Spleen (tissue), 13 donors: ENCODE measurements at places on chromosomes 11 and 22. TPM values are rescaled to one million over a fixed set of nuclear protein-coding genes. Genes with fewer than 3 reads are reported as not detected.

CASP5 gene
- 3.8 TPM for total RNA-seq

KRTAP5-10 gene
- total RNA-seq = 0.32 TPM

ENTHD1 gene
- not detected for total RNA-seq

LPXN gene
- total RNA-seq = 65.9 TPM

OR5M3 gene
- not detected for total RNA-seq

LMO1 gene
- total RNA-seq = not detected

MGAT3 gene
- 10.6 TPM for total RNA-seq

RIMBP3C gene
- total RNA-seq = 1.5 TPM

PLAAT5 gene
- total RNA-seq = 0.54 TPM

KIRREL3 gene
- 1.4 TPM for total RNA-seq

- DNase-seq = no peak
Measured at GRCh38 chr11:85939099-85940015, 84.2 kb downstream of the CCDC83 start.

DNA sequence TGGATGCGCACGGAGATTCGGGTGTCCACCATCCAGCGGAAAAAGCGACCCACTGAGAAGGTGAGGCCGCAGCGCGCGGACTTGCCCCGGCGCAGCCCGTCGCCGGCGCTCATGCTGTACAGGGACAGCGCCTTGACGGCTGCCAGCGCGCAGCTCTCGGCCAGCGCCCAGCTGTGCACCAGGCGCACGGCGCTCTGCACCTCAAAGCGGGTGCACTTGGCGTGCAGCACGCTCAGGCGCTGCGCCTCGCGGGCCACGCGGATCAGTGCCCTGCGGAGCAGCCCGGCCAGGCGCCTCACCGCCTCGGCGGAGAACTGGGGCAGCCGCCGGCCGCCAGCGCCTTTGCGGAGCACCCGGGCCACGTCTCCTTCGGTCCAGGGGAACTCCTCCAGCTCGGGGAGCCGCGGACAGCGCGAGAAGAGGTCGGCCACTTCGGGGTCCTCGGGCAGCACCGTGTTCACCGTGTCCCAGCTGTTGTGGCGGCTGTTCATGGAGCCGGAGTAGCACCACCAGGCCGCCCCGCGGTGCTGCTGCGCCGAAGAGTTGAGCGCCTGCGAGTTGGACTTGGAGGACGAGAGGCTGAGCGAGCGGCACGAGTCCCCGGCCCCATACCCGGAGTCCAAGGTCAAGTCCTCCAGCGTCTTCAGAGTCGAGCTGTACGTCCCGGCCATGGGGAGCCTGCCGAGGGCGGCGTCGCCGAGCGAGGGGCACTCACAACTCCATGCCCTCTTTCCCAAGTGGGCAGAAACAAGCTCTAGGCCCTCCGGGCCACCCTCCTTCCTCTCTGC is 703 bp downstream of the ABTB2 start:
- peak; percentile 93 for DNase-seq

DNA sequence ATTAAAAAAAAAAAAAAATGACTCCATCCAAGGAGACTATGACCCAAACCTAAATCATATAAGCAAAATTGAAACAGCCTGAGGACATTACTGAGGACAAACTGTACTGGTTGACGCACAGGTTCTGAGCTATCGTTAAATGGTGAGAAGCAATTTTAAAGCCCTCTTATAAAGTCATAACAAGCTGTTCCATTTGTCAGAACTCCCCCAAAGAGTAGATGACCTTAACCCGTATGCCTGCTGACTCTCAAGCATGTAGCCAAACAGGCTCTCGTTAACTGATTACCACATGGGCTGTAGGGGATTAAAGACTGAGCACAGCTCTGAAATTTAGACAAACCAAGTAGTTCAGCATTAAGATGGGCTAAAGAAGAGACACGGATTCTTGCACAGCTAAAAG is 2.2 kb downstream of the CRYAB start:
- no peak for DNase-seq

DNA sequence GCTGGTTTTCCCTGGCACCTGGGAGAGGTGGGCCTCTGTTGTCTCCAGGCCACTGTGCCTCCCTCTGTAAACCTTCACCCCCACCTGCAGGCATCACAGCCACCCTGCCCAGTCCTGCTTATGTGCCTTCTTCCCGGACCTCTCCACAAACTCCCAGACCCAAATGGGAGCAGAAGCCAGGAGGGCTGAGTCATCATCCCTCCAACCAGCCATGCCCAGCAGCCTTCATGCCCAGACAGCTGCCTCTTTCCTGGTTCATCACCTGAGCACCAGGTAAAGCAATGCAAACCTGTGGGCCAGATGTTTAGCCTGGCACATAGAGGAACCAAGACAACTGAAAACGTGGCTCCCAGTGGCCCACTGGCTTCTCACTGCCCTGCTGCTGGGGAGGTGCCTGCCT is 2.1 kb upstream of the TMPRSS4 start:
- DNase-seq = no peak

- no peak for DNase-seq
Measured at GRCh38 chr11:33445761-33446161, 188.6 kb downstream of the HIPK3 start.

- no peak for DNase-seq
Measured at GRCh38 chr11:30155428-30155827, 75.4 kb upstream of the FSHB start.

DNA sequence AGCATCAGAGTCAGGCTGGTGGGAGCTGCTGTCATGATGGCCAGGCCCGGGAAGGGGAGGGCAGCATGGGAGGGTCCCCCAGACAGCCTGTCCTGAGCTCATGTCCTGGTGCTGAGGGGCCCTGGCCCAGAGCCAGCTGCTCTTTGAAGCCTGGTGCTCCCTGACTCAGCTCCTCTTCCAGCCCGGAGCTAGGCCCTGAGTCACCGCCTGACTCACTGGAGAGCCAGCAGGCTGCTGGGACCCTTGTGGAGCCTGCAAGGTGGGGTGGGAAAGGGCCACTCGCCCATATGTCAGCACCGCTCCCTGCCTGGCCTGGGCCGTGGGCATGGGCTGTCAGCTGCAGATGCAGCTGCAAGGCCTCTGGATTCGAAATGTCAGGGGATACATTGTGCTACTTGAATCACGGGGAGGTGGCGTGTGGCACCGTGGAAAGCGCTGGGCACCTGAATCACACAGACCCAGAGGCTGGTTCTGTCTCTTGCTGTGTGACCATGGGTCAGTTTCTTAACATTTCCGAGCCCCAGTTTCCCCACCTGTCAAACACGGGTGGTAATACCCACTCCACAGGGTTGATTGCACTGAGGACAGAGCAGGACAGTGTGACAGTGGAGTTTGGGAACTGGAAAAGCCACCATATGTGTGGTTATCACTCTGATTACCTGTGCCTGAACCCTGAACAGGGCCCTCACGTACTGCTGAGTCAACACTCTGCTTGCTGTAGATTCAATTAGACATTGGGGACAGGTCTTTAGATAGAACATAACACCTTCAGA is 4.4 kb downstream of the CACNA1I start:
- no peak for DNase-seq

DNA sequence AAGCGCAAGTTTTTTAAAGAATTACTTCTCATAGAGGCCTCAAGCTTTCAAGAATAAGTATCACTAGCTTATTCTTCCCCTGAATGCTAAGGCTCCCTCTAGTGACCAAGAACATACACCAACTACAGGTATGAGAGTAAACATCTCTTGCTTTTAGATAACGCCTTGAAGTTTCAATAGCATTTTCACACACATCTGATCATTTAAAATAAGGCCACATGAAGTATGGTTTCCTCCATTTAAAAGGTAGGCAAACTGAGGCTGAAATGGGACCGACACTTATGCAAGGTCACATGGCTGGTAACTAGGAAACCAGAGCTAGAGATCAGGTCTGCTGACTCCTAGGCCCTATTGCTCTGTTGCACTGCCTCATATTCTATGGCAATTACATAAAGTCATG is 66.5 kb downstream of the CCDC34 start:
- no peak for DNase-seq

DNA sequence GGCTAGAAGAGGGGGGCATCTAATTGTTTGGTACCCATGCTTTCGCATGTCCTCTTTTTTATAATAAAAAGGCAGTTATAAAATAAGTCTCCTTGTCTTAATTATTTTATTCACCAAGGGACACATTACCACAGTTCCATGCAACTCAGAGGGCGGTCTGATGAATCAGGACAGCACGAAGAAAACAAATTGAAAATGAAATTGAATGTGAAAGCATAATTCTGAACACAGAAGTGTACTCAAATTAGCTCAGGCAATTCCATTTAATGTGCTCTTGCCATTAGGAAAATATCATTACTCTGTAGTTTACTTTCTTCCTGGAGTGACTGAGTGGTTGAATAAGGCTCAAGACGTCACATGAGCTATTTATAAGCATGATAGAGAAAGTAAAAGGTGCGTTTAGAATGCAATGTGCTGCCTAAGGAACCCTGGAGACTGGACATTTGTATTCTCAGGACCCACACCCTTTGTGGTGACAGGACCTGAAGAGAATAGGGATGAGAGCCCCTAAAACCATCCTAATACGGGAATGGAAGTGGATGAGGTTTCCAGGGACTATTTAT is 59.6 kb downstream of the MTNR1B start:
- DNase-seq = no peak

DNA sequence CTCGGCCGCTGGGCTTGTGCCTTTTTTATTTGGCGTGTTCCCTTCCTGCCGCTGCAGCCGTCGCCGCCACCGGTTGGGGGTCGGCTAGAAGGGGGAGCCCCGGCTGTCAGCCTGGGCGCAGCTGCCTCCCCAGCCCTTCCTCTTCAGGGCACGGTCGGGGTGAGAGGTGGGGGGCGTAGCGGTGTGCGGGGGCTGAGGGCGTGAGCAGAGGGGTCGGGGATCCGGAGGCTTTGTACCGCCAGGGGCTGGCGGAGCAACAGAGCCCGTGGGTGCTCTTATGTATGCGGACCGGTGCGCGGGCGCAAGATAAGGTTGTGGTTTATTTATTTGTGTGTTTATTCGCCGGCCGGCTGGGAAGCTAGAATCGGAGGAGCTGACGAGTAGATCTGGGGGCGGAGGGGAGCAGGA is 477 bp downstream of the ZBTB16 start:
- DNase-seq = no peak

GRCh38 chr11:118939404-118939915 is 13.7 kb upstream of the BCL9L start:
- no peak for DNase-seq

- DNase-seq = no peak
Measured at GRCh38 chr11:76267556-76267955, 61.3 kb upstream of the WNT11 start.

DNA sequence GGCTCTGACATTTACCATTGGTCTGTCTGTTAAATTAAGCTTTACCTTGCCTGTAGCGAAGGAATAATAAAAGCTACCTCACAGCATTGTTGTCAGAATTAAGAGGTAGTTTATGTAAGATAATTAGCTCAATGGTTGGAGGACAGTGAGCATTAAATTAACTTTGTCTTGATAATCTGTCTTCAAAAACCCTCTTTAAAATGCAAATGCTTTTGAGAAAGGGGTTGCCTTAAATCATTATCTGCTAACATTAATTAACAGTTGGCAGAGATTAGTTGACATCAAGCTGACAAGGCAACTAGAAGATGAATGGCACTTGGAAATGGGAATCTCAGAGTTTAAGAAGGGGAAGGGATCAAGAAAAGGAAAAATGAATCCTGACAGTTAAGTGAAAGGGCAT is 761.1 kb upstream of the ARHGAP42 start:
- DNase-seq = no peak

GRCh38 chr11:60498853-60499252 is 6.3 kb downstream of the MS4A12 start:
- peak; percentile 82 for DNase-seq

GRCh38 chr11:58762284-58763119 is 30.8 kb upstream of the GLYAT start:
- no peak for DNase-seq

DNA sequence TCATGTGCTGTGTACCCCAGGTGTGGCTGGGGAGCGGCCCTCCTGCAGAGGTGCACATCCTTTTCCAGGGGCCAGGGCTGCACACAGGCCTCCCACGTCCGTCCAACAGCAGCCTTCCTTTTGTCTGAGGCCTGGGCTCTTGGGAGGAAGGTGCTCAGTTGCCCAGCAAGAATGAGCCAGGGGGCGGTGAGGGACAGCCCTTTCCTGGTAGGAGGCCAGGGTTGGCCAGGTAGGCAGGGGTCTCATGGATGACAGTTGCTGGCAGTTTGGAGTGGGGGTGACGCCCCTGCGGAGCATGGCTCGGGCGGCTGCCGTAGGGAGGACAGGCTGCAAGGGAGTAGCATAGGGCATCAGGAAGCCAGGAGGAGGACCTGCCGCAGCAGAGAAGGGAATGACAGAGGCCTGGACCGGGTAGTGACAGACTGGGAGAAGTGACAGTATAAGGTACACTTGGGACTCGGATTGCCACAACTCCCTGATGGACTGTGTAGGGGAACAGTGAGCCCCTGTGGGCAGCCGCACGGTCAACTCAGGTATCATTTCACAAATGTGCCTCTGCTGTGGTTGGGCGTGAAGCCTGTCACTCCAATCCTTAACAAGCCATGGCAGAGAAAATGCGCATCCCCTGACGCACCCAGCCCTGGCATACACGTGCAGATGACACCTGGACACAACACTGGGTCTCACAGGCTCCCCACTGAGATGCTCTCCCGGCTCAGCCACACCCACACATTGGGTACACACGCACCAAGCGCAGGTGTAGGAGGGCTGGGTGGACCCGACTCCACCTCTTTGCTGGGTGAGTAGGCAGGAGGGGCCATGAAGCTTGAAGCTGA is 79.7 kb downstream of the DGCR2 start:
- DNase-seq = peak; percentile 58

DNA sequence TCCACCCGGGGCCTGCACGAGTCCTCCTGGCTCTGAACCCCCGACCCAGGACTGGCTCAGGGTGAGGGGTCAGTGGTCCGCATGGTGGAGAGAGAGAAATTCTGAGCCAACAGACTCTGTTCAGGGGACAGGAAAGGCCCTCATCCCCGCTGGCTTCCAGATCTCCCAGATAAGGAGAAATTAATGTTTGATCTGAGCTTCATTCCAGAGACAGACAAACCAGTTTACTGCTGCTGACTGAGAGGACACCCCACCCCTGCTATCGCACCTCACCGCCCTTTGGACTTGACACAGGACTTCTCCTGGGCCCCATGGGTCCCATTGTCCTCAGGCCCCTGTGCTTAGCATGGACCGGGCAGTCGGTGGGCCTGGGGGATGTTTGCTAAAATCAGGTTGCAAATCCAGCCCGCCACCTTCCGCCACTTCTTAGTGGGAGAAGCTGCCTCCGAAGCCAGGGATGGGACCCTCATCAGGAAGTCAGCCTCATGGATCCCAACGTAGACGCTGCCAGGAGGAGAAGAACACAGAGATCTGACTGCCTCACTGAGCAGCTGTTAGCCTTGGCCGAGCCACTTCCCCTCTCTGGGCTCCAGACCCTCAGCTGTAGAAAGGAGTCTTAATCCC is 11.2 kb upstream of the UPK3A start:
- no peak for DNase-seq

GRCh38 chr22:31036671-31037550 is 44.2 kb upstream of the SMTN start:
- DNase-seq = no peak
